ENCODE measurements at places on chromosomes 1 and 21.

GRCh38 chr1:201189085-201189484 is 1.5 kb upstream of the IGFN1 start:
- no peak for DNase-seq

- no peak for DNase-seq
These were observed 3.2 kb upstream of the QSOX1 start for GRCh38 chr1:180151508-180151907.

- DNase-seq = no peak
These were observed 219.4 kb downstream of the PTGER3 start for GRCh38 chr1:70828177-70828576.

DNA sequence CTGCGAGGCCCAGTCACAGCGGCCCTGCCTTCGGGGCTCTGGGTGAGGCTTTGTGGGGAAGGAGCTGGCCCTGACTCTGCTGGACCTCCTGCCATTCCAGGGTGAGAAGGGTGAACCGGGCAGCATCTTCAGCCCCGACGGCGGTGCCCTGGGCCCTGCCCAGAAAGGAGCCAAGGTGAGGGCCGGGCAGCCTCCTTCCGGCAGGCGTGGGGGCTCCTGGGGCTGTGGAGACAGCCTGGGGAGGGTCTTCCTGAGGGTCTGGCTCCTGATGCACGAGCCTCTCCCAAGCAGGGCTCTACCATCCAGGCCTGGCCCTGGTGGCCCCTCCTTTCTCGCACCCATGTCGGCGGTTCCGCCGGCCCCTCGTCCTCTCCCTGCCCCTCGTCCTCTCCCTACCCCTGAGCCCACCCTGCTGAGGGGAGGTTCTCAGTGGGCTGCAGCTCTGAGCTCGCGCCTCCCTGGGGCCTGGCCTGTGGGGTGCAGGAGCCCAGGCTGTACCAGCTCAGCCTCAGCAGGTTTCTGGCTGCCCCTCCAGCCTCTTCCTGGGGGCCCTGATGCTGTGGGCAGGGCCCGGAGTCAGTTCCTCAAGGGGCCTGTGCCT is 48.7 kb downstream of the SLC19A1 start:
- DNase-seq = no peak

GRCh38 chr1:100411574-100411973 is 59.3 kb downstream of the CDC14A start:
- no peak for DNase-seq

- peak; percentile 92 for DNase-seq
These were observed 8.3 kb downstream of the RHOC start for GRCh38 chr1:112698366-112699310.

DNA sequence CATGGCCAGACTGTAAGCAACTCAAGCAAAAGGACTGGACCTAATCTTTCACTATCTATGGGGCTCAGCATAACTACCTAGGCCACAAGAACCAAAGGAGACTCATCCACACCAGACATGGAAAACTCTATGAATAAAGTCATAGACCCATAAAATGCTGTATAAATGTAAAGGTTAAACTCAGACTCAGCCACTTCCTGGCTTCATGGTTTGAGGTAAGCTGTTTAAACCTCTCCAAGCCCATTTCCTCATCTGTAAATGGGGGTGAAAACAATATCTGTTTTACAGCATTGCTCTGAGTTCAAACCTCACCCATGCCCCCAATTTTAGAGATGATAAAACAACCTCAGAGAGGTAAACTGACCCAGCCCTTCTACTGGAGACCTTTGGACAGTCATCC is 4.0 kb upstream of the SMIM12 start:
- no peak for DNase-seq

DNA sequence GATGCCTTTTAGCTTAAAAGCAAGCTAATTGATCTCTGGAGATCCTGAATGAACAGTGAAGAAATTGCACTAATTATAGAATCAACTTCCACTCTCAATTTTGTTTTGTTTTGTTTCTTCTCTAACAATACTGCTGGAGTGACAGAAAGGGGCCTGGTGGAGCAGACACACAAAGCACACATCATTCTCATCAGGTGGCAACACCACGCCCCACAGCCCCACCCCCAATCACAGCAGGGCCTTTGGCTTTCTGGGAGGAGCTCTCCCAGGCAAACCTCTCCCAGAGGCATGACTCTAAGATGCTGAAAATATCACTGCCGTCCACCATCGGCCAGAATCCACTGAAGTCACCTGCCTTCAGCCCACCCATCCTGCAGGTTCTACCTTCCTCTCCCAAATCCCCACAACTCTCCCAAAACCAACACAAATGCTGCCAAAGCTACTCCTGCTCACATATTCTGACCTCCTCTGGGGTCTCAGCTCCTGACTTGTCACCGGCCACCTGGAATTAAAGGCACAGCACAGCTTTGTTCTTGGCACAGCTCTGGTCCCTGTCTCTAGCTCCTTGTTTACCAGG is 120.7 kb downstream of the GRIK3 start:
- no peak for DNase-seq

- DNase-seq = no peak
These were observed 2.8 kb downstream of the SSBP3 start for GRCh38 chr1:54403405-54403804.

DNA sequence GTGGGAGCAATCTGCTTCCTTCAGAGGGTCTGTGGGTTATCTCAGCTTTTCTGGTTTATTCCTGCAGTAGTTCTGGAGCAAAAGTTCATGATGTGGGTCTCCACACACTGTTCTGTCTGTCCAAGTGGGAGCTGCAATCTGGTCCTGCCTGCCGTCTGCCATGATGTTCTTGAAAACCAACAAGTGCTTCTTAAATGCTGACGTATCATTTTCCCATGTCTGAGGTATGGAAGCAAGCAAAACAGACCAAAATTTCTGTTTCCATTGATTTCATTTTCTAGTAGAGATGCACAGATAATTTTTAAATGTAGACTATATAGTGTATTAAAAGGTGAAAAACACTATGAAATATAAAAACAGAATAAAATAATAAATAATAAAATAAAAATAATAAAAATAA is 65.2 kb downstream of the SERINC2 start:
- no peak for DNase-seq
